ENCODE measurements at places on chromosomes 5 and 9.

- no peak for DNase-seq
These were observed 128.0 kb downstream of the SYK start for GRCh38 chr9:90929626-90930025.

DNA sequence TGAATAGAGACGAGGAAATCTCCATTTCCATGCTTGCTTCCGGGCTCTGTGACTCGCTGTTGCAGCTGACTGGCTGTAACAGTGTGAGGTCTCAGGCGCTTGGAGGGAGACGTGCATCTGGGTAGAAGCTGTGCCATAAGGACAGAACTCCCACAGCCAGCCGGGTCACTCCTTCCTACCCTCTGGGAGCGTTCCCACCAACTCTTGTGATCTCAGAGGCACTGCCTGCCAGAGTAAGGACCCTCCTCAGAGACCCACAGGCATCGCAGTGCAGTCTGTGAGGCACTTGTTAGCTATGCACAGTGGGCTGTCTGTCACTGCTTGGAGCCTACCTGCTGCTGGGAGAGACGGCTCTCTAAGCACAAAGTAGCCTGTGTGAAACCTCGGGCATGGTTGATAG, 203.4 kb upstream of the SEMA6A start:
- peak; percentile 46 for DNase-seq

DNA sequence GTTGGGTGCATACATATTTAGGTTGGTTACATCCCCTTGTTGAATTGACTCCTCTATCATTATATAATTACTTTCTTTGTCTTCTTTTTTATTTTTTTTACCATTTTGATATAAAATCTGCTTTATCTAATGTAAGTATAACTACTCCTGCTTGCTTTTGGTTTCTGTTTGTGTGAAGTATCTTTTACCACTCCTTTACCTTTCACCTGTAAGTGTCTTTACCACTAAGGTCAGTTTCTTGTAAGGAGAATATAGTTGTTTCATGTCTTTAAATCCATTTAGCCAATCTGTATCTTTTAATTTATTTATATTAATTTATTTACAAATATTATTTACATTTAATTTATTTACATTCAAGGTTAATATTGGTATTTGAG, 33.0 kb downstream of the INSL4 start:
- DNase-seq, result no peak

- peak; percentile 48 for DNase-seq
These were observed 99.8 kb downstream of the RALGPS1 start for GRCh38 chr9:127014216-127014909.

GRCh38 chr5:58135571-58136335, 324.1 kb downstream of the PLK2 start:
- DNase-seq, result no peak

DNA sequence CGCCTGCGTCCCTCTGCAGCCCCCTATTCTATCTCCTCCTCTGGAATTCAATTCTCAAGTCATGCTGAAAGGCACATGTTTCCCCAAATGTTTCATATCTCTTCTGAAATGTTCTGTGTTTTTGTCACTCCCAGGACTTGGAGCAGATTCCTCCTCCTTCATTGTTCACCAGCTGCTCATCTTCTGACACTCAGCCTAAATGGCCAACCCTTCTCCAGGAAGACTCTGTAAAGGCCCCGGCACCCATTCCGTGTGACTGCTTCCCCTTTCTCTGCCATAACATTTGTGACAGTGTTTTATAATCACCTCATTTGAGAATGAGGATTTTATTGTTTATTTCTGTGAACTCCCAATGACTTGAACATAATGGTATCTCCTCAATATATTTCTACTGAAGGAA, 170.8 kb upstream of the ADAMTS16 start:
- DNase-seq, result no peak
